Retina (tissue), 1 donor: ENCODE measurements at places on chromosomes 12 and 14.

DNA sequence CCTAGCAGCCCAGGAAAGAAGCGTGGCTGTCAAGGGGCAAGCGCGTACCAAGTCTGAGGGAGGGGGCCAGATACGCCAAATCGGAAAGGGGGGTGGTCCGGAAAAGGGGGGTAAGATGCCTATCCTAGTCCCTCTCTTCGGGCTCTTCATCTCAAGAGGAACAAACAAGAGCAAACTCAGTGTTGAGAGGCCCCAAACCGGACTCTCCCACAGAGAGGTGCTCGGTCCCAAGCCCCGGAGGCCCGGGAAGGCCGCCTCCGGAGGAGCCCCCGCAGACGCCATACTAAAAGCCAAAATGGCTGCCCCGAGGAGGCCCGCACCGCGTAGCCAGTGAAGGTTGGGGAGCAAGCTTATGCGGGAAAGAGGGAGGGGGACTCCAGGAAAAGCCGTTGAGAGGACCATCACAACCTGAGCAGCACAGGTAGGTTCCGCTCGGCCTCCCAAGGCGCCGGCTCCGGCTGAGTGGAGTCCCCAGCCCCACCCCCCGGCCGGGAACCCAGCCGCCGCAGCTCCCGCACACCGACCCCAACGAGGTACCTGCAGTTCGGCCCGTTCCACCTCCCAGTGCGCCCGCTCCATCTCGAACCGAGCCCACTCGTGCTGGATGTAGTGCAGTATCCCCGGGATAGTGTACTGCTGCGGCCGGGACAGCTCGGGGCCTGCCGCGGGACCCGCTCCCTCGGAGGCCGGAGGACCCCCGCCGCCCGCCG lies at the start of gene AP4S1:
TSS of gene AP4S1 (plus strand) at position 283 of the 710 bp plus-strand sequence. CDS start 40,548 bp downstream, outside the sequence.
- peak; percentile 86 for DNase-seq

- DNase-seq, result peak; percentile 66
Observed at GRCh38 chr14:100828031-100828769, 2.3 kb downstream of the MEG3 start.

GRCh38 chr12:6954316-6955107 lies 3.4 kb downstream of the PTPN6 start:
- DNase-seq, result no peak

GRCh38 chr14:27187136-27187535 lies 589.3 kb upstream of the NOVA1 start:
- no peak for DNase-seq

- DNase-seq, result peak; percentile 81
Observed at GRCh38 chr14:99270458-99271220, 1.4 kb downstream of the BCL11B start.

DNA sequence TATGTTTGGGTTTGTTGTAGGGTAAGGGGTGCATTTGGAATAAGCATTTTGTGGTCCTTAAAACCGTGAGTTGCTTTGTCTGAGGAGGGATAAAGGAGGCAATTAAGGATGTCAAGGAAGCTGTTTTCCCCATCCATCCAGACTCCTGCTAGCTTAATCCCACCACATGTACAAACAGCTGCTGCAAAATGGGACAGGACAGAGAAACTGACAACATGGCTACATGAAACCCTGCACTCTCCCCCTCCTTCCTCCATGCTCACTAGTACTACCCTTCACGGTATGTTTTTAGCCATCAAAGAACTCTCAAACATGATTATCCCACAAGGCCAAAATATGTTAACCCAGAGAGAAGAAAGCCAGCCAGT lies 20.6 kb downstream of the ST8SIA1 start:
- no peak for DNase-seq

DNA sequence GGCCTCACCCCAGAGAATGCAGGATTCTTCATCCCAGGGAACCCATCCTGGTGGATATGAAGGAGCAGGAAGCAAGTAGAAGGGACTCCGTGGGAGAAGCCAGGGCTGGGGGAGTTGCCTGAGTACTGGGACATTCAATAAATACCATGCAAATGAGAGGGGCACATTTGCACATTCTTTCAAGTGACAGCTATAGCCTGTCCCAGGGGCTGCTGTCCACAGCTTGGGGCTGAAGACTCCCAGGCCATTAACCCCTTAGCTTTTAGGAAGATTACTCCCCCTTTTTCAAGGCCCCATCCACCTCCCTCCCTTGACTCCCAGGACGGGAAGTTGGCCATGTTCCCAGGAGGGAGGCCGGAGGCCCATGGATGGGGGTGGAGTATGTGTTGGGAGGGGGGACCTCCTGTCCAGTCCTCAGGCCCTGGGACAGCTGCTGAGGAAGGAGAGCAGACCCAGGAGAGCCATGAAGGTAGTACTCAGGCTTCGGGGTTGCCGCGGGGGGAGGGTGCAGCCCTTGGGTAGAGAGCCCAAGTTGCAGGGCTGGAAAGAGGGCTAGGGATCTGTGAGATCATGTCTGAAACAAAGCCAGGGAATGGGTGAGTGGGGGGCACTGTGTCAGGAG lies 974 bp upstream of the TNS2 start:
- no peak for DNase-seq

- DNase-seq, result no peak
Observed at GRCh38 chr14:75604979-75605851, 26.8 kb downstream of the FLVCR2 start.

- DNase-seq, result no peak
Observed at GRCh38 chr12:79715308-79715707, 24.5 kb upstream of the PAWR start.

GRCh38 chr12:6202846-6203245 lies 2.6 kb downstream of the CD9 start:
- no peak for DNase-seq

DNA sequence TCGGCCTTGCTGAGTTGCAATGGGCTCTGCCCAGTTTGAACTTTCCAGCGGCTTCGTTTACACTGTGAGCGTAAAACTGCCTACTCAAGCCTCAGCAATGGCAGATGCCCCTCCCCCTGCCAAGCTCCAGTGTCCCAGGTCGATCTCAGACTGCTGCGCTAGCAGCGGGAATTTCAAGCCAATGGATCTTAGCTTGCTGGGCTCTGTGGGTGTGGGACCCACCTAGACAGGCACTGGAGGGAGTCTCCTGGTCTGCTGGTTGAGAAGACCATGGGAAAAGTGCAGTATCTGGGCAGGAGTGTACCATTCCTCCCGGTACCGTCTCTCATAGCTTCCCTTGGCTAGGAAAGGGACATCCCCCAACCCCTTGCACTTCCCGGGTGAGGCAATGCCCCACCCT lies 88.2 kb downstream of the KLHL28 start:
- DNase-seq, result no peak

DNA sequence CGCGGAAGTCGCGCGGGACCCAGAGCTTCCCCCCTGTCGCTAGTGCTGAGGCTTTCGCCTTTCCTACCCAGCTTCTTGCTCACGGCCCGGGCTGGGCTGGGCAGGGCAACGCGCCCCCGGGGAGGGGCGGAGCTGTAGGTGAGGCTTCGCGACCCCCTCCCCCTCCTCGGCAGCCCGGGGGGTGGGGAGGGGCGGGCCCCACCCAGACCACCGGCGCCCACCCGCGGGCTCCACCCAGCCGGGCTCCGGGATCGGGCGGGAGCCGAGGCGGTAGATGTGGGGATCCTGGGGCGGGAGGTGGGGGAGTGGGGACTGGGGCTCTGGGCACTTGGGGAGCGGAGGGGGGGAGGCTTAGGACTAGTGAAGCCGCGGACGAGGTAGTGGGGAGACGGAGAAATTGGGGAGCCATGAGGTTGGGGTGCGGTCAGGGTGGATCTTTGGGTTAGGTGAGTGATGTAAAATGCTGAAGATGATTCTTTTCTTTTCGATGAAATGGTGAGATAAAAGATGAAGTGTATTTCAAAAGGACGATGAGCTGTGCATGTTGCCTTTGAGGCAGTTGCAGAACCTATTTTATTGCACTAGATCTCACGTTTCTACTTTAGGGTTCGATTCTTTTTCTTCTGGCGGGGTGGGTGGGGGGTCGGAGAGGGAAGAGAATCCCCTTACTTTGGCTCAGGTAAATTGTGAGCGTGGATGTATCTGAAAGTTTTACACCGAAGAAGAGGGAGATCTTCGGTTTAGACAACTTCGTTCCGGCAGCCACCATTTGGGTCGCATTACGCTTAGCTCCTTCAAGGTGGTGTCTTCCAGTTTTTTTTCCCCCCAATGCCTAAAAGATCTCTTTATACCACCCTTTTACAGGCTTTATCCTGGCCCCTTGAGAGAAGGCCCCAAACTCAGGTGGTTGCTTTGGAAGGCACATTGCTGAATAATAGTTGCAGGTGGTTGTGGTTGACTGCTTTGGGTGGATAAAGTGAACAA lies 619 bp downstream of the ERC1 start:
- peak; percentile 80 for DNase-seq

- no peak for DNase-seq
Observed at GRCh38 chr14:69685218-69685616, 73.8 kb downstream of the SUSD6 start.

DNA sequence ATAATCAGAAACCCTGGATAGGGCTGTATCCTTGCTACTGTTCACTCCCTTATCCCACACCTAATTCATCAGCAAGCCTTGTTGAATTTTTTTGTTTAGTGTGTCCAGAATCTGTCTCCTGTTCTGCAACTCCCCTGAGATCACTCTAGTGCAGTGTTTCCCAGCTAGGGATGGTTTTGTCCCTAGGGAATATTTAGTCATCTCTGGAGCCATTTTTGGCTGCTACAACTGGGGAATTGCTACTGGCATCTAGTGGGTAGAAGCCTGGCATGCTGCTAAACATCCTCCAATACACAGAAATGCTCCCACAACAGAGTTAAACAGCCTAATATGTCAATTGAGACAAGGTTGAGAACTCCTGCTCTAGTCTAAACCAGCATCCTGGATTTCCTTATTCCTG lies 248.0 kb downstream of the NPAS3 start:
- DNase-seq, result no peak

DNA sequence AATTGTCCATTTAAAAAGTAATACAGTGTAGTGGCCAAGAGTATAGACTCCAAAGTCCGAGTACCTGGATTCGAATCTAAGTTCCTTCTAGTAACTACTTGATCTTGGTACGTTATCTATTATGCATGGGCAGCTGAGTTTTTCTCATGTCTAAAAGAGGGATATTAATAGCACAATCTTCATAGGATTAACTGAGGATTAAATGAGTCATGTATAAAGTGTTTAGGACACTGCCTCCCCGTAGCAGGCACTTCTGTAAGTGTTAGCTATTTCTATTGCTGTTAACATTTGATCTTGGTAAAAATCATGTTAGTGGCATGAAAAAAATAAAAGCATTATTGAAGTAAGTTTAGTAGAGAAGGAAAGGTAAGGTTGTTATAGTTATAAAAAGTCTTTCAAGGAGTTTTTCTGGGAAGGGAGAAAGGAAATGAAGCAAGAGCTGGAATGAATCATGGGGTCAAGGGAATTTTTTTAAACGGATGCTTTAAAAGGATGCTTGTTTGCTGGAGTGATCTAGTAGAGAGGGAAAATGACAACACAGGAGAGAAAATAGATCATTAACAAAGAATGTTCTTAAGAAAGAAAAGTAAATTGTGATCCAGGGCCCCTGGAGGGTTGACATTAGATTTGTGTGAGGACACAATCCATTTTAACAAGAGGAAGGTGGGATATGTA lies 502.2 kb upstream of the USP15 start:
- no peak for DNase-seq
